Activated T-helper 1 cell treated with Interleukin-2 at 50 U/mL for 16 hours (primary cell): ENCODE measurements at places on chromosomes 12 and 14.

GRCh38 chr12:40015881-40016280, 90.0 kb downstream of the SLC2A13 start:
- no peak for DNase-seq

- DNase-seq: no peak
These were observed 5.8 kb downstream of the MAX start for GRCh38 chr14:65096323-65097089.

DNA sequence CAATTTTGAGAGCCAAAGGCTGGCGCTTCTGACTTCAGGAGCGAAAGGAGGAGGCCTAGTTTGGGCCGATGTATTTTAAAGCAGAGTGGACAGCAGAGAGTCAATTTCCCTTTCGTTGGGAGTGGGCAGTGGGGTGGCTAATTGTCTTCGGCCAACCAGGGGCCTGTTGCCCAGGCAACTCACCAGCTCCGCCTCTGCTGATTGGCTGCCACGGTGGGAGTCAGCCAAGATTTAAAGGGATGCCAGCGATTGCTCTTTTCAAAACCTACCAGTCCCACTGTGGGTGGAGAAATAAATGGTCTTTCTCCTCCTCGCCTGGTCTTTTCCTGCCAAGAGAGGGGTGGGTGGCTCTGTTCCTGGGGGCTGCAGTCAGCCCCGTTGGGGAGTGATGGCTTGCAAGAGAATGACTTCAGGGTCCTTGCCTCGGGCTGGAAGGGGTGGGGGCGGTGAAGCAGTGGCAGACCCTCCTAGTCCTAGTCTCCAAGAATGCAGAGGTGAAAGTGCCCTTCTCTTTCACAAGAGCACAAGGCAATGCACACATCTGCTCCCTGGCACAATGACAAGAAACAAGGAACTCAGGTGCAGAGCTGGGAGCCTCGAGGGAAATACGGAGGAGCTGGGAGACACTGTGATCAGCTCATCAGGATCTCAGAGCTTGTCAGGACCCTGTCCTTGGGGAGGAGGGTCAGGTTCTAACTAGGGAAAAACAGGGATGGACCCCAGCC, 37.7 kb downstream of the RASAL1 start:
- no peak for DNase-seq

DNA sequence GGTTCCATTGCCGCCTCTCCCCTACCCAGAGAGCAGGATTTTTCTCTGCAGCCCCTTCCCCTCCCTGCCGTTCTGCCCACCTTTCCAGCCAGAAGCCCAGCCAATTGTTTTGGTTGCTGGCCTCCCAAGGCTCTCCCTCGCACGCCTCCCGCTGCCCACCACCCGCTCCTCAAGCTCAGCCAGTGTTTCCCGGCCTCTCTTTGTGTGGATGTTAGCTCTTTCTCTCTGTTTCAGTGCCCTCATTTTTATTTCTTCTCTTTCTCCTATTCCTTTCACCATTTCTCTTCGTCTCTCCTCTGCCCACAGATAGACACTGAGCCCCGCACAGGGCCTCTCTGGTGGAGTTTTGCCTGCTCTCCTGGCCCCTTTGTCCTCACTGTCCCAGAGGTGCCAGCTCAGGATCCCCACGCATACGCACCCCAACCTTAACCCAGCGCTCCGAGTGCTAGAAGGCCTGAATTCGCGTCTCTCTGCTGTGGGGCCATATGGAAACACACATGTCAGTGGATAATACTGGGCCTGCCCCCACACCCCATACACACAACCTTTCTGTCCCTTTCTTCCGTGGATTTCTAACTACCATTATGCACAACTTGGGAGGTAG, 54.9 kb downstream of the SMUG1 start:
- no peak for DNase-seq

DNA sequence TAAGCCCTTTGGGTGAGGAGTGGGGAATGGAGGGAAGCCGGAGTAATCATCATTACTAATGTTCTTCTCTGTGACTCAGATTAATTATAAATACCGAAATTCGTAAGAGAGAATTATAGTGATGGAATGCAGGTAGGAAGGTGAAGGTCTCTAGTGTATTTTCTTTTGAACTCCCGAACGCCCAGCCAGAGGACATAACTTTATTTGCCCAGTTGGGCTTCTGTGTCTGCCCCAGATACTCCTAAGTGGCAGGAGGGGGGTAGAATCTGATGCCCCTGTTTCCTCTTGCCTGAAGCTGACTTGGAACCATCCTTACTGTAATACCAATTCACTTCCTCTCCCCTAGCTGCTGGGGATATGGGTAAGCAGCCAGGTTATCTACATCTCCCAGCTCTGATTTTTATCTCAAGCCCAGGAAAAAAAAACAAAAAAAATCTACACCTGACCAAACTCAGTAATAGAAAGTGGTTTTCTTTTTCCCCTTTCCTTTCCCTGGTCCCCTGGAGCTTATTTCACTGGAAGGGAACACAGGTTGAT, 84.4 kb upstream of the CISTR start:
- DNase-seq: no peak

GRCh38 chr12:131387281-131388163, 323.4 kb upstream of the SFSWAP start:
- no peak for DNase-seq
